Hematopoietic multipotent progenitor cell treated with erythropoietin and hydrocortisone succinate and interleukin-3 and kit ligand, for 8 days (in vitro differentiated cells): ENCODE measurements at places on chromosomes 3 and 15.
A peak's percentile ranks its signal among the peaks of the same experiment; 100 is the strongest.

GRCh38 chr3:99648516-99648915 is 10.1 kb downstream of the COL8A1 start:
- DNase-seq: no peak

DNA sequence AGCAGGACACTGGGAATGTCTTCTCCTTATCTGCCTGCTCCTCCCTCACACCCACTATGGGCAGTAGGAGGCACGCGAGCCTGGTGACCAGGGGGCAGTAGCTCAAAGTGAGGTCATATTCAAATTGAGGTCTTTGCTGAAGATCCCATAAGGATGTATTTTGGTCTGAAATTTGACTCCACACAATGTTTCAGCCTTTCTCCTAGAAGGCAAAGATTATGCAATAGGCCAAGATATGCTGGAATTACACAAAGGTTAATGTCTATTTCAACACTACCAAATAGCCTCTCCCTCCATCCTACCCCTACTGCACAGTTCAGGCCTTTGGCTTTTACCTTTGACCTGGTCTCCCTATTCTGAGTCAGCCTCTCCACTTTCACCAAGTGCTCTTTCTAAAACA is 203.0 kb downstream of the TIGIT start:
- no peak for DNase-seq

- DNase-seq: no peak
These were observed 502.1 kb downstream of the ZBBX start for GRCh38 chr3:166877971-166878370.

DNA sequence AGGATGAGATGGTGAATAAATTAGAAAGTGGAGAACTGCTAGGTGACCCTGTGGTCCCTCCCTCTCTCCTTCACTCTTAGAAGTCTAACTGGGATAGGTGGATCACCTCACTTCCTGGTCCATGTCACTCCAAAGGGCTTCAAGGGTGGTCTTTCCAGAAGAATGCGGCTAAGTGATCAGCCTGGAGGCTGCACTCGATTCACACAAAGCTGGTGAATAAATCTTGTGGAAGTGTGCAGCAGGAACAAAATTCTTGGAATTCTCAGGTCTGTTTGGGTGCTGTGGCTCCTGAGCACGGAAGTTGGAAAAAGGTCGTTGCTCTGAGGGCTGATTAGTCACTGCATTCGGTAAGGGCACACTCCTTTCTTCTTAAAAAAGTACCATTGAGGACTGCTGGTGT is 46.3 kb downstream of the GASK1A start:
- no peak for DNase-seq

DNA sequence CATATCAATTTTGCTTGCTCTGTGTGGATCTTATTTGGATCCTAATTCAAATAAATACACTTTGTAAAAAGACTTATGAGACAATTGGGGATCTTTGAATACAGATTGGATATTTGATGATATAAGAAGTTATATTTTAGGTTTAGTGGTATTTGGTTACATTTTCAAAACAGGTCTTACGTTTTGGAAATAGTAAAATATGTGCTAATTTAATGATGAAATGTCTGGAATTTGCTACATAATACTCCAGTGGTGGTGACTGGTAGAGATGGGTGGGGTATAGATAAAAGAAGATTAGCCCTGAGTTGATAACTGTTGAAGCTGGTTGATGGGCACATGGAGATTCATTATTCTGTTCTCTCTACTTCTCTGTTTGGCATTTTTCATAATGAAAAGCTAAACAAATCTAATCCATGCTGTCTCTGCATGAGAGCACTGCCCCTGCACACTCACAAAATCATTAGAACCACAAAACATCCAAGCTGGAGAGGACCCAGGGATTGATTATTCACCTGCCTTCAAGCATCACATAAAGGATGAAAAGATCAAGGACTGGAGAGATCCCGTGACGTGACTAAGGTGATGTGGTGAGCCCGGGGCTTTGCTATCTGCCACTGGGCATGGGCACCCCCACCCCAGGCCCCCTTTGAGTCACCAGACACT is 58.9 kb downstream of the TLE3 start:
- no peak for DNase-seq

DNA sequence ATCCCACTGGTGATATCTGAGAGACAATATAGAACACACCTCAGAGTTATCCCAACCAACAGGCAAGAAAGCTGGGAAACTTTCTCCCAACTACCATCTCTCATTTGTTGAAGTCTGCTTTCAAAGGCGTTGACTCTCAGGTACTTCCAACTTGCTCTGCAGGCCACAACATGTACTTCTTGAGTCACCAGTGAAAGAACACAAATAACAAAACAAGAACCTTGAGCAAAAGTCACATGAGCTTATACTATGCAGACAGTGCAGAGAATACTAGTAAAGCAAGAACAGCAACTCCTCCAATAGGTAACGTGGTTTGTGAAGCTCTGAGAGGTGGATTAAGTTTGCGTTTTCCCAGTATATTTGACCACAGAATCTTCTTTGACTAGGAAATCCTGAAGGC is 20.6 kb downstream of the SNTN start:
- no peak for DNase-seq

GRCh38 chr3:193996641-193997089 is 139.3 kb upstream of the HES1 start:
- DNase-seq: no peak

DNA sequence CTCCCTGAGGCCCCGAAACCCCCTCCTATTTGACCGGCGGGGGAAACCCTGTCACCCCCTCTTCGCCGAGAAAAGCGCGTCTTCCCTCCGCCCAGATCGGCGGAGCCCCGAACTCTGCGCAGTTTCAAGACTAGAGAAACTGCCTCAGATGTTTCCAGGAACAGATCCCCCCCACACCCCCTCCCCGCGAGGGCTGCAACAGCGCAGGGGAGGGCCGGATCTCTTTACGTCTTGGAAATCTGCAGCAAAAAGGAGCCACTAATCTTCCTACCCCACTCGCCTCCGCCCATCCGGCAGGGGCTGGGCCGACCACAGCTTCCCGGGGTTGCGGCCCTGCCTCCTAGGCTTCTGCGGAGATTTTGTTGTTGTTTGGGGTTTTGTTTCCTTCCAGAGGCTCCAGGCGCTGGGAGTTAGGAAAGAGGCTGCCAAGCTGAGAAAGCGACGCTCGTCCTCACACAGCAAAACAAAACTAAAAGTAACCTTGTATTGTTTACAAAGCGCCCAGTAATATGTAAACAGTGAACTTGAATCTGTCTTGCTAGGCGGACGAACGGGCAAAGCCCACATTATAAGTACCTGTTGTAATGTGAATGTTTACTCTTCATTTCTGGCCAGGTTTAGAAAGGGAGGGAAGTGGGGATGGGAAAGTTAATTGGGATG is 2.2 kb downstream of the FOXB1 start:
- peak; percentile 35 for DNase-seq
